ENCODE measurements at places on chromosomes 1 and 21. TPM values are rescaled to one million over a fixed set of nuclear protein-coding genes. Genes with fewer than 3 reads are reported as not detected.

WNT2B gene
- 4.0 TPM for total RNA-seq

CELA3B gene
- total RNA-seq: not detected

DNA sequence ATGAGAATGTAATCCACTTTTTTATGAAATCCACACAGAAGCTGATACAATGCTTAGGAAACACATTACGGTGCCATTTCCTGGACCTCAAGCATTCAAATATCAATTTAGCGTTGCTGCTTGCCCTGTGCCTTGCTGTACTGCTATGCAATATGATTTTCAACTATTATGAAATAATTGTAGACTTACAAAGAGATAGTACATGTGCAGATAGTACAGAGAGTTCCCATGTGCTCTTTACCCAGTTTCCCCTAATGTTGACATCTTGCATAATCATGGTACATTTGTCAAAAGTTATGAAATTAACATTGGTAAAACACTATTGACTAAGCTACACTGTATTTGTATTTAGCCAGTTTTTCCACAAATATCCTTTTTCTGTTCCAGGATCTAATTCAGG, 37.7 kb upstream of the PTBP2 start:
- no peak for DNase-seq
- H3K36me3 ChIP-seq: no peaks in the 10 kb centered on the region
- H3K27me3 ChIP-seq: no peaks in the 10 kb centered on the region
- no peak overlapping the region for H3K4me3 ChIP-seq
- no peaks in the 10 kb centered on the region for H3K4me1 ChIP-seq
- H3K27ac ChIP-seq: no peak overlapping the region

DNA sequence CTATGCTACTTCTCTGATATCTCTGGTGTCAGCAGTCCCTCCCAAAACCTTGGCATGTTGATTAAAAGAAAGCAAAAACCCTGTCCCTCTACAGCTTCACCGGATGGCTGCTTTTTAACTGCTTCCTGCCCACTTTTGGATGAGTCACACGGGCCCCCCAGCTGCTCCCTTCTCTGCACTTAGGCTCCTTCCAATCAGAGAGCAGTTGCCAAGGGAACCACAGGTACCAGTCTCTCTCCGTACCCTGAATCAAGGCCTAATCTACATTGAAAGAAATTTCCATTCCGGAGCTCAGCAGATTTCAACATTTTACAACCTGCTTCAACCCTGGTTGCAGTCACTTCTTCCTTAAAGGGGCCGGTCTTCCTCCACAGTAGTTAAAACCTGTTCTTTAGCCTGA, 70.6 kb upstream of the GJB5 start:
- peaks cover 5% of the 10 kb centered on the region for H3K36me3 ChIP-seq
- H3K27ac ChIP-seq: no peak overlapping the region
- peaks cover 3% of the 10 kb centered on the region for H3K27me3 ChIP-seq
- peaks cover 5% of the 10 kb centered on the region for H3K4me1 ChIP-seq
- DNase-seq: no peak
